H9 (cell line): ENCODE measurements at places on chromosomes 3 and 15.

- no peak for DNase-seq
Measured at GRCh38 chr3:55702822-55703221, 215.7 kb upstream of the WNT5A start.

DNA sequence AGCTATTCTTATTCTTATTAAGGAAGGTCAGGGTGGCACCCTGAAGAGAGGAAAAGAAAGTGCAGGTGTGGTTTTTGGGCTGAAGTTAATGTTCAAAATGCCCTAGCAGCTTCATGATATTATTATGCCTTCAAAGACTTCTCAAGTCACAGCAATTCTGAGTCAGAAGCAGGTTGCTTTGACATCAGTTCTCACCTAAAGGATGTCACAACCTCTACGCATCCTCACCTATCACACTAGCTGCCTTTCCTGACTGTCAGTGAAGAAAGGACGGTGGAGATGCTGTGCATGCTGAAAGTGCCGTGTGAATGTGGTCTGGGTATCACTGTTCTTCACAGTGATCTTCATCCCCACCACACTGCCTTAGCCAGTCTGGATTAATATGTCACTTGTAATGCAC, 49.6 kb downstream of the NPTN start:
- no peak for DNase-seq

GRCh38 chr15:72532991-72533601, 59.0 kb downstream of the ARIH1 start:
- DNase-seq = peak; percentile 45

- no peak for DNase-seq
Measured at GRCh38 chr15:66844041-66844746, 142.2 kb downstream of the SMAD6 start.

DNA sequence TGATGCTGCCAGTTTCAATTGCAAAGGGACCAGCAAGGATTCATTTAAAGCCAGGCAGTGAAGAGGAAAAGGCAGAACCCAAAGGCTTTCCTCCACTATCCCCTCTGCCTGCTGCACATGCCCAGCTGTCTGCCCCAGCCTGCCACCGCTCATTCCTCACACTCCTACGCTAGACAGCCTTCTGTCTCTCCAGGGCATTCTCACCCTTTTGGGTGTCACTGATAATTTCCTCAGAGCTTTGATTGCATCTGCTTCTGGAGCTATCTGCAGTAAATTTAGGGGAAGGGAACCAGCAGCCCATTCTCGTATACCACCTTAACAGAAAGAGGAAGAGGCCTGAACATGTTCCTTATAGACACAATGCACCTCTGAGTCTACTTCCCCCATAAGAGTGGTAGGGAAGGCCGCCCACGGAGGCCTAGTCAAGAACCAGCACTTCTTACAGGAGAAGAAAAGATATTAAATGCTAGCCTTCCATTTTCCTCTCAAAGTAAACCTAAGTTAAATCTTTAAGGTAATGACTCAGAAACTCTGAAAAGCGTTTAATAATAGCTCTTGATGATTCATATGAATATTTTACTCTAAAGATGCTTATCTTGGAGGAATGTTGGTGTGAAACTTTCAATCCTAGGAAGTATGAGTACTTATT, 20.9 kb downstream of the NUDT16 start:
- DNase-seq = no peak

DNA sequence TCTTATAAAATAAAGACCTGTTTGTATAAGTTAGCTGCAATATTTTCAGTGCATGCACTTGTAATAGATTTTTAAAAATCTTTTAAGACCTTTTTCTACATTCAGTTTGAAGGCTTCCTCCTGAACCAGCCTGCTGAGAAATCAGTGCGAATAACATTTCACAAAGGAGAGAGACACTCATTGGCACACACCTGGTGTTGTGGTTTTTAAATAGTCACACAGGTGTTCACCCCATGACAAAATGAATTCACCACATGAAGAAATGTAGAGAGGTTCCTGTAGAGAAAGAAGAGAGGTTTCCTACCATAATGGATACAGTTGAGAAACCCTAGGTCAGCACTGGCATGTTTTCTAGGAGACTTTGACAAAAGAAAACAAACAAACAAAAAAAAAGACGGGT, 237.3 kb downstream of the CNTN6 start:
- DNase-seq = no peak

DNA sequence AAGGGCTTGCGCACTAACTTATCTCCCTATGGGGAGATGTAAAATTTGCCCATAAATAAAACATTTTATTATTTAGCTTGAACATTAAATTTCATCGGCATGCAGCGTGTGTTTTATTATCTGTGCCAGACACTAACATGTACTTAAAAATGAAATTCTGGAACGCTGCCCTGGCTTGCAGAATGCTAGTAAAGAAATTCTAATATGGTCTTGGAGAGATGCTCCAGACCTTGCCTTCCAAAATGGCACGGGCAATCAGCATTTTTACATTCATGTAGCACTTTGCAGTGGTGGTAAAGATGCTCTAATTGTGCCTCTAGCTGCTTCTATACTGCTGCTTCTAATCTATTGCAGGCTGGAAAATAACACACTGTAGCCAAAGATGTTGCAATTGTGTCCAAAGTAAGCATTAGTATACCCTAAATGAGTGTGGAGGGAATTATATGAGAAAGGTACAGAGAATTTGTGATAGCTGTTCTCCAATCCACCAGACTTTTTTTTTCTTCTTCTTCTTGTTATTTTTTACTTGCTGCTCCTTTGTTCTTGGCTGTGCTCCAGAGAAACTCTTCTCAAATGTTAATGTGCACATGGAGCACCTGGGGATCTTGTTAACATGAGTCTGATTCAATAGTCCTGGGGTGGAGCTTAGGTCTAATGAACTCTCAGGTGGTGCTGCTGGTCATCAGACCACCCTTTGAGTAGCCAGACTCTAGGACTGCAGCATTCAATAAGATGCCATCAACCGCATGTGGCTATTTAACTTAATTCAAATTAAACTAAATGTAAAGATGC, 47.3 kb downstream of the CRABP1 start:
- no peak for DNase-seq

DNA sequence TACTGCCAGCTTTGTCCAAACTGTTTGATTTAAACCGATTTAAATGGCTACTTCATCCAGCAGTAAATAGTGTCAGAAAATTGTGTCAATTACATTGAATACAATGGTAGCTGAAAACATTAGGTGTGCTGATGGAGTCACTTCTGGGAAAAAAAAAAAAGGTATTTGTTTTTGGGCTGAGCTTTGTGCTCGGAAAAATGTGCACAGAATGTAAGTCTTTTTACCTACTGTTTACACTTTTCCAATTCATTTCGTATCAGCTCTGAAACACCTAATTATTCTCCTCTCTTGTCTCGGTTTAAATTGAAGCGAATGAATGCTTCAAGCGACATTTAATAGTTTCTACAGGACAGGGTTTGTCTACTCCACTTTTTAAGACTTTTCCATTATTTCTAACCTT, 1078.4 kb downstream of the ROBO1 start:
- DNase-seq = no peak

DNA sequence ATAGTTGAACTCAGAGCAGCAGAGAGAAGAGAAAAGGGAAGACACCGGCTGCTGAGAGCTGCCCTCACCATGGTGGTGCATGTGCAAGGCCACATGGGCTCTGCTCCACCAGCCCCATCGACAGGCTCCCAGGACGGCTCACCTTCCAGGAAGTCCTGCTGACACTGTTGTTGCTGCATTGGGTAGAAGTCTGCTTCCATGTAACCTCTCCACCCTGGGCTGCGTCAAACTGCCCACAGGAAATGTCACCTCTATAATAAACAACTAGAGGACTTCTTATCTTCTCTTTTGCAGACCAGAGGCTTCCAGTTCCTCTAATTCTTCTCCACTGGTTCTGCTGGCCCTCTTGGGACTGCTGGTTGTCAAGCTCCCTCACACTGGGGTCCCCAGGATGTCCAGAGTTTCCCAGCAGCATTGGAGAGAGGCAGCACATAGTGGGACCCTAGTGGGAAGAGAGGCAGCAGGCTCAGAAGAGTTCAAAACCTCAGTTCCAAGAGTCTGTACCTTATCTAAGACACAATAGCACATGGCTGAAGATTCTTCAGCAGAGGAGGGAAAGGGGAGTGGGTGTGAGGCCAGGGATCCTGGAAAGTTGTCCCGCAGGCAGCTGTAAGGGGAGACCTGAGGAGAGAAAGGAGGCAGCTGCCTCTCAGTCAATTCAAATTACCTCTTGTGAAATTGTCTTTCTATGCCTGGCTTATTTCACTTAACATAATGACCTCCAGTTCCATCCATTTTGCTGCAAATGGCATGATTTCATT, 5.8 kb upstream of the CCR3 start:
- no peak for DNase-seq

DNA sequence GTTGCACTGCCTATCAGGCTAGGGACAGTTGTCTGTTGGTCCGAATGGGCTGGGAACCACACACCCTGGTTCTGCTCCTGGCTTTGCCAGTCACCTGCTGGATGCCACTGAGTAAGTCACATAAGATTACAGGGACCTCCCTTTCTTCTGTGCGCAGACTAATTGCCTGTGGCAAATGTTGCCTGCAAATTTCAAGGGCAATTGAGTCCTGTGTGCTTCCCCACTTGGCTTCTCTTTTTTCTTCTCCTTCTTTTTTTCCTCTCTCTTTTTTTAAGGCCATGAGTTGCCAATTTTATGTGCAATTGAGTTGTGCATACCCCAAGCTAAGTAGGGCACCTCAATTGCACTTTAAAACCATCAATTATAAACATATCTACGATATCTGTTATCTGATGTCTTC, 963.4 kb downstream of the MCTP2 start:
- DNase-seq = no peak

DNA sequence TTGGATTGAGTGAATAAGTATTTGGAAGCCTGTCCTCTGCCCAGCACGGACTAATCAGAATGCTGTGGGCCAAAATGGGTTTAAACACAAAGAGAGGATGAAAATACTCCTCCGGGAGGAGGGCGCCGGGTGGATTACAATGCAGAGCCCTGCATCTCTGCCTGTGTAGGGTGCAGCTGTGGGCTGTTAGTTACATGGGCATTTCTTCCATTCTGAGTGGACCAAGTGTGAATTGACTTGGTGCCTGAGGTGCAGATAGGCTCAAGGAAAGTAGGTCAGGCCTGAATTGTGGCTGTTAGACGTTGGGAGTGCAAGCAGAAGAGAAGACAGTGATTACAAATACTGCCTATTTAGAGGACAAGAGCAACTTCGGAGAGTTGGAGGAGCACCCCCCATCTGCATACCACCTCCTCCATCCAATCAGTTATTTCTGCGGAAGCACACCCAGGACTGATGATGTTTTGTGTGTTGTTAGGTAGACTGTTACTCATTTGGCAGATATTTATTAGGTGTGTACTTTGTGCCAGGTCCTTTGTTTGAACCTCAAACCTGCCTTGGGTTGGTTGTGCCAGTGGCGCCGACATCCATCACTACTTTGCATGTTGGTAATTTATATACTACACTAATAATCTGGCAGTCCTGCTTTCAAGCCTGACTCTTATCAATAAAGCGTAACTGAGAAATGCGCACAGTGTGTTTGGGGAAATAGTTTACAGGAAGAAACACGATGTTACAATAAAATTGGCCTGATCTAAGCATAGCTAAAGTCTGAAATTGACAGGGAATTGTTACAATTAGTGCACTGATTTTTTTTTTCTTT, 33.0 kb downstream of the PTPRG start:
- DNase-seq = no peak

- no peak for DNase-seq
Measured at GRCh38 chr3:113649174-113649845, 47.1 kb downstream of the USF3 start.

GRCh38 chr3:16999161-16999560, 114.4 kb downstream of the PLCL2 start:
- DNase-seq = no peak

GRCh38 chr15:77044228-77045042, 26.5 kb downstream of the TSPAN3 start:
- no peak for DNase-seq

GRCh38 chr3:6281662-6282061, 579.3 kb upstream of the GRM7 start:
- no peak for DNase-seq

GRCh38 chr15:36208868-36209582, 370.4 kb upstream of the CDIN1 start:
- DNase-seq = no peak

DNA sequence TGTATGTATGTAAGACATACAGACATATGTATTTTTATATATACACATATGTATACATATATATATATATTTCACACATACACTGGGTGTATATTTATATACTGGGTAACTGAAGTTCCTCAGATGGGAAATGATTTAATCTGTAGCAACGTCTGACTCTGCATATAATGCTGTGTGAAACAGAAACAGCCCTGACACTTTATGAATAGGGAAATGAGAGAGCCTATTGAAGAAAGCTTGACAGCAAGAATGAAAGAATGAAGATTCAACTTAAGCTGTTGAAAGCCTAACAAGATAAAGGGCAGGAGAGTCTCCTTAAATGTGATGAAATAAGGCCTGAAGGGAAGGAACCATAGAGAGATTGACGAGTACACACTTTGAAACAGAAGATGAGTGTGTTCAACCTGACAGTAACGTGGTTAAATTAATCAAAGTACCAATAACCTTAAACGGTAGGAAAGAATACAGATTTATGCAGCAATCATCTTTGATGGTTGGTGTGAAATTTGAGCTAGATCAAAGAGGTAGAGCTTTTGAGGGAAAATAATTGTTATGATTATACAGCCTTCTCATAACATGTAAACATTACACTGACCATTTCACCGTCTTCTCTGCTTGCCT, 169.9 kb downstream of the MECOM start:
- DNase-seq = no peak

DNA sequence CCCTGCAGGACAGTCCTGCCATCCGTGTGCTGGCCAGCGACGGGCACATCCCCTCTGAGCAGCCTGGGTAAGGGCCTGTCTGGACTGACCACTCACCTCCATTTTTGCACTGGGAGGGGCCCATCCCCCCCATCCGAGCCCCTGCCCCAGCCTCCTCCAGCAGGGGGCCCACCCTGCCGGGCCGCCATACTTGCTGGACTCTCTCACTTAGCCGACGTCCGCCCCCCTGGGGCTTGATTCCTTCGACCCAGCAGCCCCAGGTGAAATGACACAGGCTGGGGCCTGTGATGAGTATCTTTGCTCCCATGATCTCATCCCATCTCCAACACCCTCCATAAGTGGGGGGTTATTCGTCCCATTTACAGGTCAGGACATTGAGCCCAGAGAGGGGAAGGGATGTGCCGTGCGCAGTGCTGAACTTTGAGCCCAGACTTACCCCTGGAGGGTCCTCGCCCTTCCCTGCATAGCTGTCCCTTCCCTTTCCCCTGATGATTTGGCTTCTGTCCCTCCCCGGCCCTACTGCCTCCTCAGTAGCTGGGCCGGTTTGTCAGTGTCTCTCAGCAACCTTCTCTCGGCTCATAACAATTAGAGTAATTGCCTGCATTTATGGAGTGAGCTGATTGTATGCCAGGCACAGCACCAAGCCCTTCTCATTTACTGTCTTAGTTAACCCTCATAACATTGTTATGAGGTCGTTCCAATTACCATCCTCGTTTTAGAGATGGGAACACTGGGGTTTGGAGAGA, 4.2 kb downstream of the LMAN1L start:
- DNase-seq = no peak

DNA sequence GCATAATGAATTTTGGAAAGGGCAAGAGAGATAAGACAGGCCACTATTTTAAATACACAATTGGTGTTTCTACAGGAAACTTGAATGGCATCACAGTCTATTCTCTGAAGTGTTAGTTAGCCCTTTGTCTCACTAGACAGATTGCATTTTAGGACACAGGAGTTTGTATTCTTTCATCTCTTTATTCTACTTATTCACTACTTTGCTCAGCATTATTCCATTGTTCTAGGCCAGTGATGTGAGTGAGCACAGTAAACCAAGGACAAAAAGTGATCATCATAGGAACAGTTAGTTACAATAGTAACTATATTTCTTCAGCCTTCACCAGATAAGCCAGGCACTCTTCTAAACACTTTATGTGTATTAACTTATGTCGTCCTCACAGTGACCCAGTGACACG, 150.2 kb upstream of the SLCO3A1 start:
- no peak for DNase-seq
